ENCODE measurements at places on chromosomes 4 and X.
A peak's percentile ranks its signal among the peaks of the same experiment; 100 is the strongest.

GRCh38 chrX:68995386-68995779 is 166.6 kb downstream of the EFNB1 start:
- DNase-seq, result no peak

DNA sequence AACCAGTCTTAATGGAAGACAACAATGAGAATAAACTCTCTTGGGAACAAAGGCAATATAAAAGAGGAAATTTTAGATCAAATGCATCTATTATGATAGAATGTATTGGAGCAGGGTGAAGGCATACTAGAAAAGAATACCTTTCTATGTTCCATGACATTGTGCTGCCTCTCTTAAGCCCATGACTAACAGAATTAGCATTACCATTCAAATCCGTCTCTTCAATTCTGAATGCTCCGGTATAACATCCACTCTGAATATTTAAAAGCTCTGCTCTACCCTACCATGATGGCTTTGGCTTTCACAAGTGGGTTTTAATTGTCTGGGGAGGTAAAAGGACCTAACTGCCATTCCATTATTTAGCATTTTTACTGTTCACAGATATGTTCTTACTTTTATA is 1878.4 kb downstream of the ARAP2 start:
- DNase-seq, result no peak

DNA sequence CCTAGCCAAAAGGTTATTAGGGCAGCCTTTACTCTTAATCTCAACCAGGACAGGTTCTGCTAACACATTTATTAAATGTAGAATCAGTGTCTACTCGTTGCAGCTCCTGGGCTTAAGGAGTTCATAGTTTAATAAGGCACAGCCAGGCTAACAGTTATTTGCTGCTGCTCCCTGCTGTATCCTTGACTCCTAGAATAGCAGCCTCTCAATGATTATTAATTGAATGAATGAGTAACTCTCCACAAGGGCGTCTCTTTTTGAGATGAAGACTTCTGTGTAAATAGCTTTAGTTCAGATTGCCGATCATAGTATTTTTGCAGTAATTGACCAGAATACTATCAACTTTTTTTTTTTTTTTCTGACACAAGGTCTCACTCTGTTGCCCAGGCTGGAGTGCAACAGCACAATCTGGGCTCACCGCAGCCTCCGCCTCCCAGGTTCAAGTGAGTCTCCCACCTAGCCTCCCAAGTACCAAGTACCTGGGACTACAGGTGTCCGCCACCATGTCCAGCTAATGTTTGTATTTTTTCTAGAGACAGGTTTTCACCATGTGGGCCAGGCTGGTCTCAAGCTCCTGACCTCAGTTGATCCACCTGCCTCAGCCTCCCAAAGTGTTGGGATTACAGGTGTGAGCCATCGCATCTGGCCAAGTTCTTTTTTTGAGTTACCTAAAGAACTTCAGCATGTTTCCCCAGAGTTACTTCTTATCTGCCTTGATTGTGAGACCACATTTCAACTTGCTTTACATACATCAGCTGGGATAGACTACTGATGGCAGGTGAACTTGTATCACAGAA is 2.9 kb downstream of the UGDH start:
- DNase-seq, result no peak

DNA sequence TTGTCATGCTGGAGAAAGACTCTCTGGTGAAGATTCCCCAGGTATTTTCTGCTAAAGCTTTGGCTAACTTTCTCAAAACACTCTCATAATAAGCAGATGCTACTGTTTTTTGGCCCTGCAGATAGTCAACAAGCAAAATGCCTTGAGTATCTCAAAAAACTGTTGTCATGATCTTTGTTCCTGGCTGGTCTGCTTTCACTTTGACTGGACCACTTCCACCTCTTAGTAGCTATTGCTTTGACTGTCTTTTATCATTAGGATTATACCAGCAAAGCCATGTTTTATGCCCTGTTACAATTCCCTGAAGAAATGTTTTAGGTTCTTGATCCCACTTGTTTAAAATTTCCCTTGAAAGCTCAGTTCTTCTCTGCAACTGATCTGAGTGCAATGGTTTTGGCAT is 231.5 kb downstream of the SLC7A11 start:
- no peak for DNase-seq

- no peak for DNase-seq
These were observed at the start of gene ADH6 for GRCh38 chr4:99219072-99219471. TSS of gene ADH6 (minus strand) at chr4:99219246. CDS start at chr4:99219152, 94 bp downstream.

DNA sequence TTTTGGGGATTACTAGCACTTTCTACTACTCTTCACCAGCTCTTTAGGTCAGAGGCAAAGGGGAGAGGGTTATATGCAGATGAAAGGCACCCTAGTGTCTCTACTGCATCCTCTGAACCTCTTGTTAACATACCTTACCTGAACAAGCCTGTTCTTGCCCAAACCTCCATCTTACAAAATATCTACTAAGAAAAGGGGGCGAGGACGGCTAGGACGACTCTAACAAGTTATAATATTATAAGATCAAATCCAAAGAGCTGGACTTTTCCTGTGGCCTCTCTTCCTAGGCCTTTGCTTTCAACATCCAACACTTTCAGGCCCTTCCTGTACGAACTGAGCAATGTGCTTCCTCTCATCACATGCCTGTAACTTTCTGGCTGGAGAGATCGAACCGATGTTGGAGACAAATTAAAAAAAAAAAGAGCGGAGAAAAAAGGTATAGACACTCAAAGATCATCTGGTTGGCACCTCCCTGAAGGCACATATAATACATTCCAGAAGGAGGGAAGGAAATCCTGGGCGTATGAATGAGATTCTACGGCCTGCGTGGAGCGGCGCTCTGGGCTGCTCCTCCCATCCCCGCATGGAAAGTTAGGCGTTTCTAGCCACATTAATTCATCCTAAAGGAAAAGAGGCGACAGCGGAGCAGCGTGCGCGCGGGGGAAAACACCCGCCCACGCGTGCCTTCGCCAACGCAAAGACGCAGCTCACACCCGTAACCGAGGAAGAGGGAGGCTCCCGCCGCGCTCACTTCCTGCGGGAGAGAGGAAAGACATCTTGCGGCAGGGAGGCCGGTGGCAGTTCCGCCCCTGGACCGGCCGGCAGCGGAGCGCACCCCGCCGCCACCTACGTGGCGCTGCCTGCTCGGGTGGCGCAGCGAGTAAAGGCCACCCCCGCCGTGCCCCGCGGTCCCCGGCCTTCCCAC is 808 bp downstream of the PRDM5 start:
- DNase-seq, result peak; percentile 66

DNA sequence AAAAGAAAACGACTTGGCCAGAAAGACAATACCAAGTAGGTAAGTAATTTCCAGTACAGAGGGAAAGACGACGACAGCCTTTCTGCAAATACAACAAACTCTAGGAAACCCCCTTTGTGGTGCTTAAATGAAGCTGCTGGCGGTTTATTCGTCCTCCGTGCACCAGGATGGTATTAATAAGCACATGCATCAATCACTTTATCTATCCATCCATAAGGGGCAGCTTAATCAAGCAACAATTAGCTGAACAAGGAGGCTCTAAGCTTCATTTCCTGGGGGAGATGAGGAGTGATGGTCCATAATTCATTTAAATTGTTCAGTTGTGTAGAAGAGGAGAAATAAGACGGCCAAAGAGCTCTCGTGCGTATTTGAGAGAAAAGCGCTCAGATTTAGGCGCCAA is 26.2 kb downstream of the IRF2 start:
- DNase-seq, result no peak

GRCh38 chr4:176150356-176150682 is 45.1 kb downstream of the SPATA4 start:
- peak; percentile 8 for DNase-seq

- no peak for DNase-seq
These were observed 313.9 kb downstream of the MID1IP1 start for GRCh38 chrX:39115166-39115565.

DNA sequence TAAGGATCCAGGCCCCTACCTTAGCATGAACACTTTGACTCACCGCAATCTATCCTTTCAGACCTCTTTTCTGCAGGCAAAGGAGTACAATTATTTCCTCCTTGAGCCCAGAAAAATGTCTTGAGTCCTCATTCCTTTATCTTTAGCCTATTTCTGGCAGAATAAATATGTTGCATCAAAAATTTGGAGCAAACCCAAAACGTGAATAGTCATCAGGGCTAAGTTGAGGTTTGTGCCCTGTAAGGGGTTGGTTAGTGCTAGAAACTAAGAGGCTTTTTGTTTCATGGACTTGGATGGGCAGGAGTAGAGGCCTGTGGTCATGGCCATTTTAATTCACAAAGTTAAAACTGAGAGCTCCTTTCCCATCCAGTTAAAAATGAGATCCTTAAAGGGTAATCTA is 460.3 kb downstream of the GBA3 start:
- DNase-seq, result no peak

DNA sequence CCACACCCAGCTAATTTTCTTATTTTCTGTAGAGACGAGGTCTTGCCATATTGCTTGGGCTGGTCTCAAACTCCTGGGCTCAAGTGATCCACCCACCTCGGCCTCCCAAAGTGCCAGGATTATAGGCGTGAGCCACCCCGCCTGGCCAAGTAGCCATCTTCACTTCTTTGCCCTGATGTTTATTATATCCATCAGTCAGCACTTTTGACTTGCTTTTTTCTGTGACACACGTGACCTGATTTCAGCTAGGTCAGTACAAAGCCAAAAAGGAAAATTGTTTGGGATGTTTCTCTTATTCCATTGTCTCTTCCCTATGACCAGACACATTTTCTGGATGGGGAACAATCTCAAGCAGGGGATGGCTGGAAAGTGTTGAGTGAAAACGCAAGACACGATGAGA is 45.3 kb upstream of the MID1 start:
- no peak for DNase-seq

GRCh38 chr4:173009129-173009823 is 159.3 kb upstream of the GALNT7 start:
- no peak for DNase-seq

DNA sequence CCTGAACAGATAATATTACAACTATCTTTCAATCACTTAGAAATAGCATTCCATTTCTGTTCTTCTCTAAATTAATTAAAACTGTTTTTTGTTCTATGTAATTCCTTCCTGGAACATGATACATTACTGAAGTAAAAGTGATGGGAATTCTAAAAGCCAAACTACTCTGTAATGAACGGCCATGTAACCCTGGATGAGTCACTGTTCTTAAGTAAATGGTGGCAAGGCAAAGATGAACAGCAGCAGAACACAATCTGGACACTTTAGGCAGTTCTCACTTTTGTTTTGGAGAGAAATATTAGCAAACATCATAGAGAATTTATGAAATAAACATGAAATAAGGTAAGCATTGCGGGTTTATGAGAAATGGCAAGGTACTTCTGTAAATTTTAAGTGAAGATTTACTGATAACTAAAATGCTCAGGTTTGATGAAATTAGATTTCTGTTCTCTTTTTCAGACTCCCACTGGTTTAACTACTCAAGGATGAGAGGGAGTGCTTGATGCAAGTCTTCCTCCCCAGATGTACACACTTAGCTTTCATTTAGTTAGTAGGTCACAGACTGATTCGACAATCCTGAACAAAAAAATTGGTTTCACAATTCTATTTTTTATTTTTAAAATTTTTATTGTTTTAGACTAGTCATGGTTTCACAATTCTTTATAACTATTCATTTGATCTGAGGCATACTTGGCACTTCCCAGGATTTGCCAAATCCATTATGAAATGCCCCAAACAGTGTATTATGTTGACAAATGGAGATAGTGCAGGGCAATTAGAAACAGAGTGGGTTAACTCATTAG is 964 bp upstream of the GPR82 start:
- DNase-seq, result no peak

GRCh38 chr4:101993002-101993841 is 202.7 kb downstream of the BANK1 start:
- DNase-seq, result no peak

DNA sequence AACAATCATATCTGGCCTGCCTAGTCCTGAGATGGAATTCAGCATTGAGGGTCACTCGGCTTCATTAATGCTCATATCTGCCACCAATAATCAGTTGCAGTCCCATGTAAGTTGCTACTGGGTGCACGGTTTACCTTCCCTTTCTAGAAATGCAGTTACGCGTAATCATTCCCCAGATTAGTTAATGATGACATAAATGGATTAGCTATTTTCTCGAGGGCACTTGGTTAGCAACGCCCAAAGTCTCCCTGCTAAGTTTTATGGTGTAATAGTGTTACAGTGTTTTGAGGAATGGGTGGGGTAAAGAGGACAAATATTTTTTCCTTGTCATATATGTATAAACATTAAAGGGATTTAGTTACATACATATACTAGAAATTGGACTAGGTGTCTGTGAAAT is 118.8 kb downstream of the MID1 start:
- no peak for DNase-seq

DNA sequence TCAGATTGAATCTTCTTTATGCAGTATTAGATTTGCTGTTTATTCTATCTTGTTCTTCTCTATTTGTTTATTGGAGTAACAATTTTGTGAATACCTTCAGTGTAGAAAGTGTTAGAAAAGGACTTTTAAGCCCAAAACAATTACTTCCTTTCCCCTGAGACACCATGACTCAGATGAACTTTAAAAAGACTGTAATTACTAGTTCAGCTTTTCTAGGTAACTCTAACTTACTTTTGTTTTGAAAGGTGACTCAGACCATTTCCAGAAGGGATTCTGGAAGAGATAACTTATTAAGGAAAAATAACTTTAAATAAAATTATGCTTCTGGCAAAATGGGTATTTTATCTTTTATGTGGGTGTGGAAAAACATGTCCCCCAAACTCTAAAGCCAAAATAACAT is 561.5 kb upstream of the PCDH10 start:
- DNase-seq, result no peak

GRCh38 chr4:83316459-83317165 is 18.0 kb downstream of the HPSE start:
- no peak for DNase-seq

DNA sequence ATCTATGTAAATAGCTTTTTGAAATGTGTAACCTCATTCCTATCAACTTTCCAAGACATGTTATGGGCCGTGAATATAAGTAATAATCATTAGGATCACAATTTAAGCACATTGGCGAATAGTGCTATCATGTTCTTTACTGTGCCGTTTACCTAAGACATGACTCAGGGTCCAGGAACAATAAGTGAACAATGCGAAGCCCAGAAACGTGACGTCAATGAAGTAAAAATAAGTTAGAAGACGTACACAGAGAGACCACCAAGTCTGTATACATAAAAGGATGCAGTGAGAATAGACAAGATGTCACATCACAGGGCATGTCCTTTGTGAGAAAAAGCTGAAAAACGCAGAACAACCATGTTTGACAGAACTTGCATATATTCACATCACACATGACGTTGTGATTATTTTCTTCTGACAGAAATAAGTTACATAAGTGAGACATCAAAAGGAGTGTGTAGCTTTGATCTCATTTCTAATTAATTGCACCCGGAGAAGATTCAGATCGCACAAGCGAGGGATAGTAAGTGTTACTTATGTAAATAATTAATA is 49.4 kb upstream of the FAT1 start:
- no peak for DNase-seq

DNA sequence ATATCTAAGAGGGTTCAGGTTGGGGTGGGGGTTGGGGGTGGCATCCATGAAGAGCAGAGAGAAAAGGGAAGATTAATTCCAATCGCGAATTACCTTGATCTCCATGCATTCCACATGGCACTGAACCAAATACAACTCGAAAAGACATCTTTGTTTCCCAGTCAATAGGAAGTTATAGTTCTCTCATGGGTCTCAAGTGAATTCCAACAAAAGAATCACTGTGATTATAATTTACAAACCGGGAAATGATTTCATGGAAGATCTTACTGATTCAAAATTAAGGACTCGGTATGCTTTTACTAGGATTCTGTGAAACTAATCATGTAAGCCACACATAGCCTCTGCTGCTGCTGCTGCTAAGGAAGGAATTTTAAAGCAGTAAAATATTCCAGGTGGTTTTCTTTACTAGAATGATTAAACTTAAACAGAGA is 26.6 kb upstream of the AMELX start:
- DNase-seq, result no peak

Measured in hepatic stellate cell (primary cell).